ENCODE measurements at places on chromosomes 6 and 20.

DNA sequence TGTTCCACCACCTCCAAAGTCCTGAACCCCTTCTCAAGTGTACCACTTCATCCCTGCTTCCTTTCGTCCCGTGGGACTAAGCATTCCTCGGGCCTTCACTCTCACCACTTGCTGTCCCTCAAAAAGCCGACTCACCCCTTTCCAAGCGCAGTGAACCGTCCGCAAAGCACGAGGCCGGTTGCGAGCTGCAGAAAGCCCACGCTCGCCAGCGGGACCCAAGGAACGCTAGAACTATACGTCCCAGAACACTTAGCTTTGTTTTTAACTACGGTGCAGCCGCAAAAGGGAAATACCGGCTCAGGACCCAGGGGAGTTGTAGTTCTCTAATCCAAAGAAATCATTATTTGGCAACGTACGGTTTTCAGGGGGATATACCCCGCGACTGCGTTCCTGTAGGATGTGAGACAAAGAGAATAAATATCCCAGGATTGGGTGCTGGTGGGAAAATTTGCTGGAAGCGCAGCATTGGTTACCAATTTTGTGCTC, 416 bp upstream of the POLR1H start:
- DNase-seq = no peak

- peak; percentile 18 for DNase-seq
These were observed 802.9 kb downstream of the MAFB start for GRCh38 chr20:39885975-39886649.

- peak; percentile 84 for DNase-seq
These were observed 698 bp upstream of the LRP11 start for GRCh38 chr6:149864578-149865535.

DNA sequence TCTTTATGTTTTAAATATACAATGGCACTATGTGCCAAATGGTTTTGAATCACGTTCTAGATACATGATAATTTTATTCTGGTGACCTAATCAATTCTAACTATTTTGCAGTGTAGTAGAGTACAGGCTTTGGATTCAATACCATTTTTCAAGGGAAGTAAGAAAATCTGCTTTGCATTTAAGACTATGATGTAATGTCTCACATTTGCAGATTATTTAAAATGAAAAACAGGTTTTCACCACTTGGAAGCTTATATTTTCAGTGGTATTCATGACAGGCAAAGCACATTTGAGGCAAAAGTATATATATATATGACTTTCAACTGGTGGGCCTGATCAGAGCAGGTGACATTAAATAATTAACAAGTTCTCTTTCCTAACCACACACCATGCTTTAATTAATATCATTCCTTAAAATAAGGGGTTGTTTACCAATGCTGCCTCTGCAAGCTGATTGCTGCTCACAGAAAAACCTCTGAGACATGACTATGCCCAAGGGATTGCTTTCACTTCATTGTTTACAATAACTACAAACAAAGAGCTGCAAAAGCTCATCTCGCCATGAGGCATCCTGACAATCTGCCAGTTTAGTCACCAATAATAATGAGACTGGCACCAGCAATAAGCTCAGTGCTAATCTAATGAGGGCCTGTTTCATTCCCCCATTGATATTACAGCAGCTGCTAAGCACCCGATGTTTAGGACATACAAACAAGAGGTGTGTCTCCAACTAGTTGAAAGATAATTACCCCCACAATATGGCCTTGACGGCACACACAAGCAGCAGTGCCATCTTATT, 1176.0 kb upstream of the GJE1 start:
- DNase-seq = peak; percentile 93

GRCh38 chr6:13629459-13630116, 14.5 kb downstream of the NOL7 start:
- DNase-seq = no peak

DNA sequence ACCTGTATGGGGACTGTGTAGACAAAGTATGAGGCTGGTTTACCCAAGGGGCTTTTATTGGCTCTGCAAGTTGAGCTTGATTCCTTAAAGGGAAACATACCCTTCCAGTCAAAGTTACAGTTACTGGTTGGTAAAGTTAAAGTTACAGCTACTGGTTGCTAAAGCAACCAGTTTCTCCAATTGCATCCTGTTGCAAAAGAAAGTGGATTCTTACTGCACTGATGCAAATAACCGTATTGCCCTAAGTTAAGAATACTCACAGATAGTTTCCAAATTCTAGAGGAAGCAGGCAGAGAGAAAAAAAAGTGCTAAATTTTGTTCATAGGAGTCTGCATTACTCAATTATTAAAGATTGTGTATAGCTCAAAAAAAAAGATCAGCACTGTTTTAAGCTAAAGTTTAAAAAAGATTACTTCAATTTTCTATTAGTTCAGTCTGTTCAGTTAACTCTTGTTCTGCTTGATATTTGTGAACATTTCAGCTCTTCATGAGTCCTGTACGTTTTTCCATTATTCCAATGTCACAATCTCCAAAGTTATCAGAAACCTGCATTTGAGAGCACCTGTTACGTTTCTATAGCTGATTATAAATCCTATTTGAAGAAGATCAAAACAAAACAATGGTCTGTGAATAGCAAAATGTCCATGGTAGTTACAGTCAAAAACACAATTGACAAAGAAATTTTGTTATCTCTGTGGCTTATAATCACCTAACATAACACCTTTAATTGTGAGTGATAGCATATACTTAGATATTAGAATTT, 8.6 kb upstream of the IL22RA2 start:
- DNase-seq = no peak

All from NCI-H1694 treated with DMSO at 0.1 percent for 48 hours (cell line).